ENCODE measurements at places on chromosomes 1 and 21.

- DNase-seq = no peak
Observed at GRCh38 chr1:235088907-235089306, 39.7 kb downstream of the TOMM20 start.

GRCh38 chr1:30527511-30528140 is 195.8 kb downstream of the MATN1 start:
- no peak for DNase-seq

GRCh38 chr1:6872573-6873261 is 87.5 kb downstream of the CAMTA1 start:
- no peak for DNase-seq

- no peak for DNase-seq
Observed at GRCh38 chr1:207867136-207868109, 43.5 kb downstream of the CD34 start.

DNA sequence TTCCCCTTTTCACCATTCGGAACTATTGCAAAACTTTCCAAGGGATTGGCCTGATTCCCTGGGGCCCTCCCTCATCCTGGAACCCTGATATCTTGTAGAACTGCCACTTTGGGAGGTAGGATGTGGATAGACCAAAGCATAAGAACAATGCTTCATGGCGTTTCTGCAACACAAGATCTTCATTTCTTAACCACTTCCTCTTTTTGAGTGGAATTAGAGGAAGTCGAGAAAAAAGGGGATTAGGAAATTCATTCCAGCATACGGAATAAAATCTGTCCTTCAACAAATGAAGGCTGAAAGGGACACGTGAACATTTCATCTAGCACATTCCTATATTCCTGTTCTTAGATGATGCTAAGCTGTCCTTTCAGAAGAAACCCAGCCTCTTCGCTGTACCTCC is 149.3 kb downstream of the HUNK start:
- no peak for DNase-seq

GRCh38 chr1:205571747-205572146 is 60.1 kb downstream of the ELK4 start:
- no peak for DNase-seq

DNA sequence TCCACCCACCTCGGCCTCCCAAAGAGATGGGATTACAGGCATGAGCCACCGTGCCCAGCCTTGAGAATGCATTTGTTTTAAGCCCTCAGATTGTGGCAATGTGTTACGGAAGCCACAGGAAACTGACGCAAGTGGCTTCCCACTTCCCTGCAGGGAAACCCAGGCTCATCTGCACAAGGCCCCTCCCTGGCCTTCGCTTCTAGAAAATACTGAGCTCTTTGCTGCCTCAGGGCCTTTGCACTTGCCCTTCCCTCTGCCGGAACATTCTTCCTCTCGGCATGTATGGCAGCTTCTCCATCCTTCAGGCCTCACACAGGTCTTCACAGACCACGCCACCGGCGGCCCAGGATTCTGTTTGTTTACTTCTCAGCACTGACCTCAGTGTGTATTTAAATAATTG is 137.0 kb upstream of the TMEM51 start:
- DNase-seq = no peak

DNA sequence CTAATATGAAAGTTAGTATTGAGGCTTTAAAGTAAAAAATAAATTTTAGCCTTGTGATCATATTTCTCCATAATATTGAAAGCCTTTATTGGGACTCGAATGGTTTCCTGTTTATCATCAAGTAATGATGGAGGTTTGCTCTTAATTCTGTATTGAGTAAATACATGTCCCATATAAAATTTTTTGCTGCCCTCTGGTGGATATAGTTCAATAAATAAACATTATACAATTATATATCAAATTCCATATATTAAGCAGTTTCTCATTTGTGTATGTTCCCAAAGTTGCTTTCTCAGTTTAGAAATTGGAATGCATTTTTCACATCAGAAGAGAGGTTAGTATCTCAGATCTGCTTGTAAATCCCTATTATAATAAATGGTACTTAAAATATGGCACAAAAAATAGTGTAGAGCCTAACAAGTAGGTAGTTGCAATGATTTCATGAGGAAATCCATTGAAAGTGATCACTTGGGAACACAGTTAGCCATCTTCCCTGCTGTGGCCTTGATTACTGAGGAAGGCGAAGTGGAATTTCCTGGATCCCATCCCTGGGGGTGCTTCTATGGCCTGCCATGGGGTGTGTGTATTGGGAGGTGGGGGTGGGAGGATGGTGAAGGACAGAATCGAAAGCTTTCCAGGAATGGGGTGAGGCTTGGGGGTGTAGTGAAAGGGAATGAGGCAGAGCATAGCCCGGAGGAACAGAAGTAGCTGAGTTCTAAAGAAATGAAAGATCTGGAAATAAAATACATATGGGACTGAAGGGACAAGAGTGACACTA is 84.1 kb upstream of the C21orf91 start:
- no peak for DNase-seq

DNA sequence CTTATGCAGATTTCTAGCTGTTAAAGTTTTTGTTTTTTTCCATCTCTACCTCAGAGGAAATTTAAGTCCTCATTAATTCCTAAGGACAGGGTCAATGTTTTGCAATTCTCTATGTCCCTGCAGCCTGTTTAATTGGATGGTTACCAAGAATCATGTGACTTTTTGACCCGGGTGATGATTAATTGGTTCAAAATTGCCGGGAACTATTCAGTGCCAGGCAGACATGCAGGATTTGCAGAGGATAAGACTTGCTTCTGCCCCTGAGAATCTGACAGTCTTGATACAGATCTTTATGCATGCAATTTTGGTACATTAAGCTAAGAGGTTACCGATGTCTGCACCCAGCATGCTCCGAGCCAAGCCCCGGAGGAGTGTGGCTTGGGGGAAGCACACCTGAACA is 87.9 kb downstream of the PLPP3 start:
- DNase-seq = no peak

- no peak for DNase-seq
Observed at GRCh38 chr1:104929280-104929679, 1179.6 kb downstream of the AMY1C start.

GRCh38 chr1:218646288-218646687 is 301.2 kb downstream of the TGFB2 start:
- DNase-seq = no peak

DNA sequence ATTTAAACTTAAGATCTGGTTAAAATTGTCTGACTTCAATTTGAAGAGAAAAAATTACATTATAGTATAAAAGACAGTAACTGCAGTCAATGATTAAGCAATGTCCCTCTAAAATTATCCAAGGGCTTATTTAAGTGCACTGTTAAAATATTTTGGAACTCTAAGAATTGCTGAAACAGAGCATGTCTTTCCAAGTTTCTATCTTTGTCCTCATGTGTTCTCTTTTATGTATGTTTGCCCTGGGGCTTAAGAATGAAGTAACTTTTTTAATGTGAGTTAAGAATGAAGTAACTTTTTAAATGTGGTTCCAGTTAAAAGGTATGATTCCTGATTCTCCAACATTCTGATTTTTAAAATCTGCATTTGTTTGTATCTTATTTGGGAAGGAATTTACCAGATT is 69.0 kb upstream of the MARK1 start:
- no peak for DNase-seq

DNA sequence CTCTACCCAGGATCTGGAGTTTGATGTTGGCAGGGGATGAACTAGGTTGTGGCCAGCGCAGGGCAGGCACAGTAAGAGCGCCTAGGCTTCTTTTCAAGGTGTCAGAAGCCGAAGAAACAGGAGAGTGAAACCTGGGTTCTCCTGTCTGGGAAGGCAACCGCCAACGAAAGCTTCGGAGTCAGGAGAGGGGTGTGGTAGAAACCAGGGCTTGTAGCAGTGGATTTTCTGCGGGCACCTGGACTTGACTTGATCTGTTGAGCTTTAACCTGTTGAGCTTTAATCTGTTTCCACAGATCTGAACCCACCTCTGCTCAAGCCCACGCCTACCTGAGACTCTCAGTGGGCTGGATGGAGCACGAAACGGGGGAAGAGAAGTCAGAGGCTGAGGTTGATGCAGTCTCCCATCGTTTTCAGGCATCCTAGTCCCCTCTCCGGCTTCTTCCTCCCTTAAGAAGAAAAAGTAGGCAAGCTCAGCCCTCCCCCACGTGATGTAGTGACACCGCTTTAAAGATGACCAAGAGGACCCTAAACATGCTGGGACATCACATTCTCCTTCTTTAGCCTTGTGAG is 9.3 kb downstream of the HLX start:
- no peak for DNase-seq

GRCh38 chr1:201452866-201453265 is 16.1 kb downstream of the PHLDA3 start:
- DNase-seq = no peak

DNA sequence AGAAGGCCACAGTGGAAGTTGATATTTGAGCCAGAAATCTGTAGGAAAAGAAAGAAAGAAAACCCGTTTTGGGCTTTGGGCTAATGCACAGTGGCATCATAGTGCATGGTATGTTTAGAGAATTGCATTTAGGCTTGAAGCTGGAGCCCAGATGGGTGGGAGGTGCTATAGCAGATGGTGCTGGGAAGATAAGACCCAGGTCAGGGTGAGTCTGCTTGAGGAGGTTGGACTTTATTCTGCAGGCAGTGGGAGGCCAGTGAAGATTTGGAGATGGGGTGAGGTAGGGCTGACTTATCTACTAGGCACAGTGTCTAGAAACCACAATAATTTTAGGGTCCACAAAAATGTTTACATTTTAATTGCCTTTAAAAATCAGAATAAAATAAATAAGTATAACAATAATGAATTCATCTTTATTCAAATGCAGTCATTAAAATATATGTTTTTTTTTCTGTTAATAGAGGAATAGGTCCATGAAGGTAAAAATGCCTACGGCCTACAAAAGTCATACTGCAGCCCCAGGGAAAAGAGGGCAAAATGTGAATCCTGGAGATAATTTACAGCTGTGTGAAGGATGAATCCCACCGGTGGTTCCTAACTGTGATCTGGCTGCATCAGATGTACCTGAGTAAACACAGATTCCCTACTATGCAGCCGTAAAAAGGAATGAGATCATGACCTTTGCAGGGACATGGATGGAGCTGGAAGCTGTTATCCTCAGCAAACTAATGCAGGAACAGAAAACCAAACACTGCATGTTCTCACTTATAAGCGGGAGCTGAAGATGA is 8.7 kb downstream of the DNAJC6 start:
- no peak for DNase-seq

DNA sequence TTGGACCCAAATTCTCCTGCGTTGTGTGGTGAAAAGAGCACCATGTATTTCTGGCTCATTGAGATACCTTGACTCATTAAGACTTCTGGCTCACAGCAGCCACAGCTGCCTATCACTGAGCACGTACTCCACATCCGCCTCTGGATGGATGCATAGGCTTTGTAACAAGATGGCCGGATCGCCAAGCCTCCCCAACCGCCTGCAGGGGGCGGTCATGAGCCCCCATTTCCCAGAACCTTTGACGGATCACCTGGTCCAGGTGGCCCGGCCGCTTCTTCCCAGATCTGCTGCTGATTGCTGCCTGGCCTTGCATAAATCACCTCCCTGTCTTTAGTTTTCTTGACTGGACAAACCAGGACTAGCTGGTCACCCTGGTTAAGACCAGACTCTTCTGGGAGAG is 156.5 kb upstream of the KLHDC7A start:
- DNase-seq = no peak

DNA sequence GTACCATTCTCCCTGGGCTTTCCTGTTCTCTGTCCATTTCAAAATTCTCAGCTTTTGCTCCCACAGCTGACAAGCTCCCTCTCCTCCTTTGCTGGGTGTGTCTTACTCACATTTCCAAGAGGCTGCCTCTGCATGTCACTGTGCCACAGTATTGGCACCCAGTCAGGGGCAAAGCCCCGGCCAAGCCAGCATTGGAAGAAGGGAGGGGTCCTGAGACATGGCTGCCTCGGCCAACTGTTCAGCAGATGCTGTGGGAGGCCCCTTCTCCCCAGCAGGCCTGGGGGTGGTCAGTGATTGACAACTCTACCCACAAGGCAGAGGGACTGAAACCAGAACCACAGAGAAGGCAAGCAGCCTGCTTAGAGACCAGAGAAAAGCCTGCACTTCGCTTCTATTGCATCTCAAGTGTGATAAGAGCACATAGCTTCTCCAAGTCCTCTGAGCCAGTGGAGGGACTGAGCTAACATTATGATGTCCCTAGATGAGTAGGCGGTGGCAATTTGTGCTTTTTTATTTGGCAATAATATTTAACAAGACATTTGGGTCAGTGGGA is 294.1 kb downstream of the SIPA1L2 start:
- no peak for DNase-seq

- no peak for DNase-seq
Observed at GRCh38 chr1:181255270-181255929, 166.9 kb downstream of the IER5 start.

GRCh38 chr1:10065344-10065685 is 32.6 kb downstream of the UBE4B start:
- no peak for DNase-seq

- no peak for DNase-seq
Observed at GRCh38 chr1:214380396-214380795, 99.4 kb downstream of the SMYD2 start.

DNA sequence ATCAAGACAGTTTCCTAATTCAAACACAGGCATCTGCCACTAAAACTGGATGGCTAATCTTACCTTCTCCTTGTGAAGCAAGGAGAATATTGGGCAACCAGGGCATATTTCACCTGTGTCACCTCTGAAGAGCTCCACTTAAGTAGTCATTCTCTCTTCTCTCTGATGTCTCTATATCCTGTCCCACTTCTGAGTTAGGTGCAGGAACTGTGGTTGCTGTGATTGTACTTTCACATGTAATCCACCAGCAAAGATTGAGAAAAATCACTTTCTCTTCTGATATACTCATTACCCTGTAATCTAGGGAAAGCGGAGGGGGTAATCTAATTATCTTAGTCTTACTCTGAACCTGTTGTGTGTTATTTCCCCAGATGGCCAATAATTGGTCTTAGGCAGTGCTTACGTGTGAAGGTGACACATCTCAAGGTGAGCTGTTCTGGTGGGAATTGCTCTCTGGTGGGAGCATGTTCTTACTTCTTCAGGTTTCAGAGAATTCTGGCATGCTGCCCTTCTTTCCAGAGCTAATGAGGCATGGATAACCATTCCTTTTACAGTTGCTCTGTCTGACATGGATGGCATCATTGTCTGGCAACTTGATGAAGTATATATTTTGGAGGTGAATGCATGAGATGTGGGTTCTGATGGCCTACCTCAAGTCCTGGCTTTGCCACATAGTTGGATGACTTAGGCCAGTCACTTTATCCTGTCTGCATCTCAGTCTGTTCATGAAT is 12.0 kb downstream of the XCL2 start:
- DNase-seq = no peak

DNA sequence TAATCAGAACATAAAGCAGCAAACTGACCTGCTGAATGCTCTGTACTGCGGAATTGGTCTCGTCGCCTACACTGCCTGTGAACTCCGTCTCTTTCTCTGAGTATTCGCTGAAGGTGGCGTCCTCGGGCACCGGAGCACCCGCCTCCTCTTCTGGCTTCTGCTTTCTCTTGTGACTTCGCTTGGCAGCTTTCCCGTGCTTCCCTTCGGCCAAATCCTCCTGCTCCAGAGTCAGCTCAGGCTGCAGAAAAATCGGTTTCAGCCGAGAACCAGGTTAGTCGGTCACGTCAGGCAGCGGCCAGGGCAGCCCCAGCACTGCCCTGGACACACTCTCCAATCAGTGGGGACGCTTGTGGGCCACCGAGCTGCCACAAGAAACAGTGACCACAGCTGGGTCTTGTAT is 35.8 kb upstream of the RIPK4 start:
- no peak for DNase-seq

Data from GM18507 (cell line).